Dermis blood vessel endothelial cell (primary cell): ENCODE measurements at places on chromosomes 12 and 14. TPM values are rescaled to one million over a fixed set of nuclear protein-coding genes. Genes with fewer than 3 reads are reported as not detected.

DNA sequence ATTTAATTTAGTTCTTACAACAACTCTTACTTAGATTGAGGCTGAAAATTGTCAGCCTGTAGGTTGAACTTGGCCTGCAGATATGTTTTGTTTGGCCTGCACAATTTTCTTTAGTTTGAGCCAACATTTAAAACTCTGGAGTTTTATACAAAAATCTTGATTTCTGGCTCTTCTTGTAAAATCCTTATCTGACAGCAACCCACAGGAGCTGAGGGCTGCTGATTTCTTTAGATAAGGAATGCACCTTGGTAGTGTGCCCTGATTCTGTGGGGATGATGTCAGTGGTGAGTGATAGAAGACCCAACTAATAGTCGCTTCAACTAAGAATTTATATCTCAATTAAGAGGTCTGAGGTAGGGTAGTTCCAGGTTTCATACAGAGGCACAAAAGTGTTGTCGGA is 49.5 kb downstream of the SOCS2 start:
- DNase-seq, result no peak

The PLEKHG7 gene
- not detected in 2 replicates for total RNA-seq

The TRPV4 gene
- total RNA-seq, result 1.4 and 2.5 TPM in 2 replicates

The IL22 gene
- not detected in 2 replicates for total RNA-seq
